Epithelial cell of proximal tubule (primary cell): ENCODE measurements at places on chromosomes 5 and 9. TPM values are rescaled to one million over a fixed set of nuclear protein-coding genes. Genes with fewer than 3 reads are reported as not detected.

SPATA6L gene
- 0.92 and 1.7 TPM in 2 replicates for total RNA-seq

TXNDC8 gene
- not detected in 2 replicates for total RNA-seq

DNA sequence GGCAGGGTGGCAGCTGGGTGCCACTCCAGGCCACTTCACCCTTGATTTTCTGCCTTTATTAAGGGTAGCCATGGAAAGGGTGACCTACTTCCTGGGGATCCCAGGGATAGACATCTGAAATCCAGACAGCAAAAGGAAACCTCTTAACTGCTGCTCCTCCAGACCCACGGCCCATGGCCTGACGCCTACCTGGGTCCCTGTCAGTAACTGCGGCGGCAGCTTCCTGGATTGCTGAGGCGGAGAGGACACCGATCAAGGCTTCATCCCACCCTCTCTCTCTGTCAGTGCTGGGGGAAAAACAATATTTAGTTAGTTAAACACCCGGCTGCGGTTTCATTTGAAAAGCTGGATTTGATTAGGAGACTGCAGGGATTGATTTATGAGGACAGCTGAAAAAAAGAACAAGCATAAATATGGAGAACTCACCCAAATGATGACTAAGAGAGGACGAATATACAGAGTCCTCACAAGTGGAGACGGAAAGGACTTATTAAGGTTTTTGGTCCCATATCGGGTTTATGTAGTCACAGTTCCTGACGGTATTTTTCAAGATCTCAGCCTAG, 158.7 kb upstream of the KLF4 start:
- no peak for DNase-seq

DNA sequence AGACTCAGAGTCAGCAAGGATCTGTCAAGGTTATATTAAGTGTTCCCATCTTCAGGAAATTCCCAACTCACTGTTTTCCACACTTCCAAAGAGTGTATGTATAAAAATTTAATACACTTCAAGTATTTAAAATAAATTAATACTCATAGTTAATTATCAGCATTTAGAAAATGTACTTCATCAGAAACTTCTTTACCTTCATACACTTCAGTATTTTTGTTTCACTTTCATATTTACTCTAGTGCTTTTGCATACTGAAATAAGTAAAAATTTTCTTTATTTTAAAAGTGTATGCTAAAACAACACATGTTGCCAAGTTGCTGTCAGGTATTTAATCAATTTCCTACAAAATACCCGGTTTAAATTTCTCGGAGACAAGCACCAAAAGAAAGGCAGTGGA, 16.5 kb downstream of the RICTOR start:
- no peak for DNase-seq

- DNase-seq = no peak
These were observed 2.0 kb downstream of the CYFIP2 start for GRCh38 chr5:157267761-157268480.

DNA sequence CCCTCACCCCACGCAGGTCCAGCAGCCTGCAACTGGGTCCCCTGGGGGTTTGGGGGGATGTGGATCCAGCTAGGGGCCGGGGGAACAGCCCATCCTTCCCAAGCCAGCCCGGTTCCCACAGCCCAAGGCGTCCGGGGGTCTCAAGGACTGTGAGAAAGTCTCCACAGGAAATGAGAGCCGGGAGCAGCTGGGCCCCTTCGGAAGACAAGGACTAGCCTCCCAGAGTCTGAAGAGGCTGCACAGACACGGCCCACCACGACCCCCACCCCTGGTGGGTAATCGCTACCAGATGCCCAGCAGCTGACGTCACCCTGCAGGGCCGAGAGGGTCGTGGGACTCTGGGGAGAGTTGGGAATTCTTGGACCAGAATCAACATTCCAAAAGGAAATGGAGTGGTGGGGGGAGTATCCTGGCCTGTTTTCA, 10.5 kb downstream of the SH2D3C start:
- DNase-seq = no peak

GRCh38 chr9:95920017-95920416, 44.5 kb downstream of the ERCC6L2 start:
- no peak for DNase-seq

DNA sequence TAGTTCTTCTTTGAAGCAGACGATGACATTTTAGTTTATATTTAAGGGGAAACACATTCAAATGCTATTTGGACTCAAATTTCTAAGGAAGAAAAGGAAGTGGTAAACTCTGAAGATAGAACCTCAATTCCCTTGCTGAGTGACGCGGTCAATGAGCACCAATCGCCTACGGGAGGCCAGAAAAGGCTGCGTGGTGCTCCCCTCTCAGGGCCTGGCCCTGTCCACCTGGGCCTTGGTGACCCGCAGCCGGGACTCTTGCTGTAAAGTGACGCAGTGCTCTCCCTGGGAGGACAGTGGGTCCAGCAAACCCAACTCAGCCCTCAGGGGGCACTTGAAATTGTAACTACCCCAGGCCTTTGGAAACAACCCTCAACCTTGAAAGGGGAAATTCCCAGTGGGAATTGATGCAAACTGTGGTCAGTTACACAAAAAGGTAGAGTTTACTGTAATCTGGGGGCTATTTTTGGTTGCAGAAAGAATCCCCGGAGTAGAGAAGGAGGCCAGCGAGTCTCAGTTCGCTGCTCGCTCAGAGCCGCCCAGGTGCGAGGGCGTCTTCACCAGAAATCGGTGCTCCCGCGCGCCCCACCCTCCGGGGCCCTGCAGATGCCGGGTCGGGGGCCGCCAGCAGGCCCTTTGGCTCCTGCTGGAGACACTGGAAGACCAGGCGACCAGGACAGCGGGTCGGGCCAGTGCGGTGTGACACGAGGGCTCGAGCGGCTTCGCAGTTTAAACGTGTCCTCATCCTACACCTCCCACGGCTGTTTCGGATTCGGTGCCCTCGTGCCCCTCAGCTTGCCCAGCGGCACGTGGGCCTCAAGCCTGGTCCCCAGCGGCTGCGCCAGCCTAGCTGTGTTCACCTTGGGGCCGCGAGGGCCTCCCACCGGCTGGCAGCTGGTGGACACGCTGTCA, 1.4 kb upstream of the ANKRD33B start:
- DNase-seq = no peak
